Left colon (tissue), 2 donors: ENCODE measurements at places on chromosomes 7 and 10.

- DNase-seq, result no peak
Measured at GRCh38 chr7:159063046-159063840, 81.4 kb downstream of the VIPR2 start.

- no peak for DNase-seq
Measured at GRCh38 chr7:26388256-26388655, 96.6 kb downstream of the SNX10 start.

DNA sequence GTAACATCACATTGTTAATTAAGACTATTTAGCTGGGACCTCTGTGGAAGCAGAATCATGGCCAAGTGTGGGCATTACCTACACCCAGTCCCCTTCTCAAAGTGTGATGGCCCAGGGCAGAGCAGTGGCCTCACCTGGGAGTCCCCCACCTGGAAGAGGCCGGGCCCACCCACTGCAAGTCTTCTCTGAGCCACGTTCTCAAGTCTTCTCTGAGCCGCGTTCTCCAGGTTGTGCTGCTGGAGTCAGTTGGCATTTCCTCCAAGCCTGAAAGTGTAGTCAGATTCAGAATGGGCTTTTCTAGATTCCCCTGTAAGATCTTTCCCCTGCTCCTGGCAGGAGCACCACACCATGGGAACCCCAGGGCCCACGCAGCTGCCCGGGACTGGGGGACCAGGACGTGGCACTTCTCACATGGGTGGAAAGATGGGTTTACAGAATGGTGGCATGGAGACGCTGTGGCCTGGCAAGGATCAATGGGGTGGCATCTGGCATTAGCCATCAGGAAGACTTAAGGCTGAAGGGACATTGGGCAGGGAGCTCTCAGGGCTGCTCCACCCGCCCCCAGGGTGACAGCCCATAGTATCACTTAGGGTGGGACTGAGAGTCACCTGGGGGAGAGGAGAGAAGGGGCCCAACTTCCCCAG is 68.0 kb downstream of the MKI67 start:
- no peak for DNase-seq

DNA sequence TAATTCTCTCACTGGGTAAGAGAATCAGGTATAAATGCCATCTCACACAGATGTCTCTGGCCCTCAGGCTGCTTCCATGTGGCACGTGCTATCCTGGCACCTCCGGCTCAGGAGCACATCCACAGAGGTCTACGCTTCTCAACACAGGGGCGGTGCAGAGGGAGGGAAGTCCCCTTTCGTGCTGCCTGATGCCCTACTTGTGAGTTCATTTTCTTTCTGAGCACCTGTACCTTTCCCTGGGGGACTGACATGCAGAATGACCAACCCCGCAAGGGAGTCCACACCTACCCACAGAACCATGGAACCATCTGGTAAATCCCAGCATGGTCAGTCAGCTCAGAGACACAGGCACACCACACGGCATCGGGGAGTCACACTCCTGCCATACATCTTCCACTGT is 99.0 kb upstream of the SAMD8 start:
- no peak for DNase-seq

- DNase-seq, result no peak
Measured at GRCh38 chr7:44801890-44802289, 5.4 kb downstream of the PPIA start.

- DNase-seq, result no peak
Measured at GRCh38 chr10:79125092-79125491, 56.3 kb downstream of the ZMIZ1 start.

DNA sequence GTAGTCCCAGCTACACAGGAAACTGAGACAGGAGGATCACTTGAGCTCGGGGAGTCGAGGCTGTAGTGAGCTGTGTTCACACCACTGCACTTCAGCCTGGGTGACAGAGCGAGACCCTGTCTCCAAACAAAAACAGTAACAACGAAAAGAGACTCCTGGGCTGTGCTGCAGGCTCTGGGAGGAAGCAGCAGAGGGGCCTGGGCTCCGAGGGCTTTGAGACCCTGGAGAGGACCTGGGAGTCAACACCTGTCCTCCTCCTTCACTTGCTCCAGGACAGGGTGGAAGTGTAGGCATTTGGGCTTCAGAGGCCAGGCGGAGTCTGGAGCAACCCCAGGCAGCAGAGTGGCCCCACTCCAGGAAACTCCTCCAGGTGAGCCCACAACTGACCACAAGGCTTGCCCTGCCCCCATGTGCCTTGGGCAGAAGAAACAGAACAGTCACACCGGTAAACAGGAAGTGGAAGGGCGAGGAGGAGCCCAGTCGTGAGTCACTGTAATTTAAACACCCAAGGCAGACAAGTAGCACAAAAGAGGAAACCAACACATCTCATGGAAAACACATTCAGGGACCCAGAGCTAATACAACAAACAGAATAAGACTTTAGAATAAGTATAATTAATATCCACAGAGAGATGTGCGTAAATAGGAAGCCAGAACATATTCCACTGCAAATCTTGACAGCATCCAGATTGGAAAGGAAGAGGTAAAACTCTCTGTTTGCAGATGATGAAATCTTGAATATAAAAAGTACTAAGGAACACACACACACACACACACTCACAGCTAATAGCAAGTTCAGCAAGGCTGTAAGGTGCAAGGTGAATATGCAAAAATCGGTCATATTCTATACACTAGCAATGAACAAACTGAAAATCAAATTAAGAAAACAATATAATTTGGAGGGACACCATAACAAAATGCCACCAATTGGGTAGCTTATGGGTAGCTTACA is 20.5 kb upstream of the RASGEF1A start:
- peak; percentile 53 for DNase-seq

GRCh38 chr7:130329681-130330080 is 14.9 kb upstream of the CPA5 start:
- DNase-seq, result no peak

- DNase-seq, result no peak
Measured at GRCh38 chr10:77539147-77539935, 98.3 kb downstream of the KCNMA1 start.

DNA sequence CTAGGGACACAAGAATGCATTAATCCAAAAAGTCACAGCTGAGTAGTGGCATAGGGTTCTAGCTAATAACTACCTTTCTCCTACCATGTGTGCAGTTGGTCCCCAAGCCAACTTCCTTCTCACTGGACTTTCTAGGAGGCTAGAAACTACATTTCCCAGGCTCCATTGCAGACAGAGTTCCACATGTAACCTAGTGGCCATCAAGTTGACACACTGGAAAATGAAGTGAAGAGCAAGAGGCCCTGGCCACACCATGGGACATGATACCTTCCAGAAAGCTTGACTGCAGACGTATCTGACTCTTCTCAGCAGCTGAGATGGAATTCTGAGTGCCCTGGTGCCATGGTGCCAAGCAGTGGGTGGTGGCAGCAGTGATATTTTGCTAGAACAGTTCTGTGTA is 49.8 kb upstream of the TMEM273 start:
- no peak for DNase-seq

DNA sequence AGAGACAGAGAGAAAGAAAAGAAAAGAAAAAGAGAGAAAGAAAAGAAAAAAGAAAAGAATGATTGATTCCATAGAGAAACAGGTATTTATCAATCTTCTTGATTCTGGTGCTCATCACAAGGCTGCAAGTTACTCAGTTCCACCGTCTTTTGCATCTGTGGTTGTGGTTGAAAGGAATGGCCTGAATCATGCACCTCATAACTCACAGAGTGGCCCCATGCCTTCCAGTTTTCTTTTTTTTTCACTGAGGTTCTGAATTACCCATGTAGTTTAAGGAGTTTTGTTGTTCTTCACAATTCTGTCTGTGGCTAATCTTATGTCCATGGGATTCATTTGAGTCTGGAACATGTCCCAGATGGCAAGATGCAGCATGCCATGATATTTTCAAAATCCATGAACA is 156.0 kb downstream of the ZNF33B start:
- DNase-seq, result no peak

- DNase-seq, result peak; percentile 69
Measured at GRCh38 chr10:70575874-70576802, 26.4 kb downstream of the PRF1 start.
